ENCODE measurements at places on chromosomes 2 and 18. TPM values are rescaled to one million over a fixed set of nuclear protein-coding genes. Genes with fewer than 3 reads are reported as not detected.

DNA sequence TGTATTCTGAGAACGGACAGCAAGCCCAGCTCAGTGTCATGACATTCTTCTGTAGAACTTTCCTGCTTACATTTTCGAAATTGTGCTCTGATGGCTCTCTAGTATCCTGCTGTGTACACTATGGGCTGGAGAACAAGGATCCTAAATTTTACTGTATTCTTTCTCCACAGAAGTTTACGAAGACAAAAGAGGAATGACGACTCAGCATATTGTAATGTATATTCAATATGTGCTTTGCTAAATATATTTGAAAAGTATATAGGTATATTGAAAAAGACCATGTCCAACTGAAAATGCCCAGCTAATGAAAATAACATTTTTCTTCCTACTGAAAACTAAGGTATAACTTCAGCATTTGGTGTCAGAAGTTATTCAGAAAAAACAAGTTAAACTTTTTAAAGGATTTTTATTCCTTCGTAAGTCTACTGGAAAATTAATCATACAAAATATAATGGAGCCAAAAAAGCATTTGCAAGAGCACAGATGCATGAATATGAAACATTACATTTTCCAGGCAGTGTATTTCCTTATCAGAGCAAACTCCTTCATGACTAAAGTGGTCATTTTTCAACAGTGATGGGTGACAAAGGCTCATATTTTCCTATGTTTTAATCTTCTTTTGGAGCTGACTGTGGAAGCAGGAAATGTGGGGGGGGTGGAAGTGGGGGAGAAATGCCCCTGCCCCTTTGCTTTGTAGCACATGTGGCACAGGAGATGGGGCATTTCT lies 143.8 kb upstream of the THUMPD2 start:
- DNase-seq = no peak

GRCh38 chr2:211181626-211182025 lies 625.2 kb downstream of the CPS1 start:
- no peak for DNase-seq

- DNase-seq = no peak
Measured at GRCh38 chr2:149158957-149159356, 120.5 kb downstream of the LYPD6B start.

- DNase-seq = no peak
Measured at GRCh38 chr2:56315376-56315775, 131.6 kb downstream of the CCDC85A start.

- no peak for DNase-seq
Measured at GRCh38 chr18:62625019-62625418, 90.3 kb upstream of the PHLPP1 start.

DNA sequence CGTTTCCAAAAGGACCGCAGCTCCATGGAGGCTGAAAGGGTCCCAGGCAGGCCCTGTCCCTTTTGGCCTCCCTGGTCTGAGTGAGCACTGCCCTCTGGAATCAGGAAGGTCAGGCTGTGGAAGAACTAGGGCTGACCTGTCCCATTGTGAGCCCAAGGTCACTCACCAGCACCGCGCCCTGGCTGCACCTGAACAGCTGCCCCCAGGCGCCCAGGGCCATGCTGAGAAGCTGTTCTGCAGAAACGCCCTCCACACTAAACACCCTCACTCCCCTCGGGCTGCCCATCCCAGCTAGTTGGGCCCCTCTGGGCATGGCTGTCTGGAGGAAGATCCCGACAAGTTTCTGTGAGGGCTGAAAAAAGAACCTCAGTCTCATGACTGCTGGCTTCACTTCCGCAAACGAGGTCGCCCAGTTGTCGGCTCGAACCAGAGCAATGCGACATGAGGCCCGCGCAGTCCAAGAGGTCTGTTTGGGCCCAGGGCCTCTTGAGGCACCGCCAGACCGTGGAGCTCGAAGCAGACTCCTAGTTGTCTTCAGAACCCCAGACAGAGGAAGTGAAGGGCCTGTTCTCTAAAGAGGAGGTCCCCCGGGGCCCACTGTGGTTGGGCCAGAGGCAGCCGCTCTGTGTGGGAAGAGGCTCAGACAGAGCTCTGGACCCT lies 64.4 kb downstream of the INPP5D start:
- DNase-seq = no peak

GRCh38 chr2:111924617-111925107 lies 26.3 kb downstream of the MERTK start:
- DNase-seq = no peak

DNA sequence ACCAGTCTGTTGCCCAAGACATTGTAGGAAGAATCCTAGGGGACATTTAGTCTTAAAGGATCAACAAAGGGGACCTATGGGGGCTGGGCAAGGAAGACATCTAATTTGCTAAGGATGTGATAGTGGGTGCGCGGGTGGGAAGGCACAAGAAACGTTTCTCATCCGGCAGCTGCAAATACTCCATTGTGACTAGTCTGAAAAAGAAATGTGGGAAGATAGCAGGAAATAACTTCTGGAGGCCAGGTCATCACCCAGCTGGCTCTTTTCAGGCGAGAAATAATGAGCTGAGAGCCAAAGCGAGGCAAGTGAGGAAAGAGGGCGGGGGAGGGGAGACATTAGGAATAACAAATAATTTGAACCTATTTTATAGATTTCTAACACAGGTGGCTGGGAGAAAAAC lies 70.3 kb upstream of the NCK2 start:
- no peak for DNase-seq

DNA sequence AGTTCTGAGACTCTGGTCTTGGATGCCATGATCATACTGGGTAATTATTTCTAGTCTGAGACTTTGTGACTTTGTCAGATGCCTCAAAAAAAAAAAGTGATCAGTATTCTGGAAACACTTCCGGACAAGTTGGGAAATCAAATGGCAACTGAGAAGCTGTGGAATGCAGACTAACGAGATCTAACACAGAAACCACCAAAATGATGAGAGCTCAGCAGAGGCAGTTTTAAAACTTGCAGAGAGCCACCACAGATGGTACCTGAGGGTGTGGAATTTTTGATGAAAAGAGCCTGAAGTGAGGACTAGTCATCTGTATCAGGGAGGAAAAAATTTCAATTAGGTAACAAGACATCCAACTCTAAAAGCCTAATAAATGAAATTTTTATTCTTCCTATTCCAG lies 5.5 kb upstream of the GPR75 start:
- DNase-seq = no peak

GRCh38 chr2:19677825-19678518 lies 223.8 kb downstream of the TTC32 start:
- no peak for DNase-seq

DNA sequence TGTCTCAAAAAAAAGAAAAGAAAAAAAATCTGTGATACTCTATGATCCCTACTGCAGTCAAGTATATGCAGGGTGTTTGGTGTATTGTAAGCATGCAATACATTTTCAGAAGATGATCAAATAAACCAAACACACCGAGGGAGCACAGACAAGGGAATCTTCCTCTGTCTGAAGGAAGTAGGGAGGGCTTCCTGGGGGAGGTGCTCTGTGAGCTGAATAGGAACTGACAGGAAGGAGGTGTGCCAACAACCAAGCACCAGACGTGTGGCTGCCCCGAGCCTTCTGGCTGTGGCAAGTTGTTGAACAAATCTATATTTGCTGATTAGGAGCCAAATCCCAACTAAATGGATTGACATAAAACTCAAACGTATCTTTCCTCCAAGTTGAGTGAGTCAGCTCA lies 14.6 kb downstream of the THNSL2 start:
- DNase-seq = no peak

GRCh38 chr2:8115456-8115855 lies 566.4 kb upstream of the ID2 start:
- no peak for DNase-seq

DNA sequence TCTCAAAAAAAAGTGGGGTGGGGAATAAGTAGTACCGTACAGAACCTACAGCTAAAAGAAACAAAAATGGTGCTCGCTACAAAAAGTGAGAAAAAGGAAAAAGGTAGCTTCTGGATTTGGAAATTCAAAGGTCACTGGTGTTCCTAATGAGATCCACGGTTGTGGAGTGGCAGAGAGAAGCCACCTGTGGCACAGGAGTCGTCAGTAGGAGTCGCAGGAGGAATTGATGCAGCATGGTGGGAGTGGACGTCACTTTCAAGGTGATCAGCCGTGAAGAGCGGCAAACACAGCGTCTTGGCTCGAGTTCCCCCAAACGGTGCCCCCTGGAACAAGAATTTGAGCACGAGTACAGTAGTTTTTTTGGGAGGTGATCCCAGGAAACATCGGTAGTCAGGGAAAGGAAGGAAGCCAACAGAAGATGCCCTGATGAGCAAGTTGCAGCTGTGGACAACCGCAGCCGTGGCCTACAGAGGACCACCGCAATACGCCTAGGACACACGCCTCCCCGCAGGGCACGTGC lies 1.4 kb upstream of the TTL start:
- DNase-seq = no peak

GRCh38 chr2:219538504-219538951 lies 5.1 kb downstream of the CHPF start:
- no peak for DNase-seq

GRCh38 chr18:23595591-23595990 lies 9.3 kb upstream of the NPC1 start:
- no peak for DNase-seq

DNA sequence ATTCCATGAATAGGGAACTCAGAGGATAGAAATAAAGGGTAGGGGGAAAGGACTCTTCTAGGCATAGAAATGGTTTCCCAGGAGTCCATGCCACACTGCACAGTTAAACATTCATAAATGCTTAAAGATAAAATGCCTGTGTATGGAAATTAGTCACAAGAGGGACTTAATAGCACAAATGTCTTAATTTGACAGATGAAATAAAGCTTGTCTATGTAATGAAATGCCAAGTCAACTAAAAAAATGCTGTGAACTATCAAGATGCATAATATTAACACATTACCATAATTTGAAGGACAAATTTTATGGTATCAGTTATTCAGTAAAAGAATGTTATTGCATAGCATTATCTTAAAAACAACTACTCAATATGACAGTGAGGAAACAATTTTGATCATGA lies 553.2 kb upstream of the NETO1 start:
- DNase-seq = no peak

DNA sequence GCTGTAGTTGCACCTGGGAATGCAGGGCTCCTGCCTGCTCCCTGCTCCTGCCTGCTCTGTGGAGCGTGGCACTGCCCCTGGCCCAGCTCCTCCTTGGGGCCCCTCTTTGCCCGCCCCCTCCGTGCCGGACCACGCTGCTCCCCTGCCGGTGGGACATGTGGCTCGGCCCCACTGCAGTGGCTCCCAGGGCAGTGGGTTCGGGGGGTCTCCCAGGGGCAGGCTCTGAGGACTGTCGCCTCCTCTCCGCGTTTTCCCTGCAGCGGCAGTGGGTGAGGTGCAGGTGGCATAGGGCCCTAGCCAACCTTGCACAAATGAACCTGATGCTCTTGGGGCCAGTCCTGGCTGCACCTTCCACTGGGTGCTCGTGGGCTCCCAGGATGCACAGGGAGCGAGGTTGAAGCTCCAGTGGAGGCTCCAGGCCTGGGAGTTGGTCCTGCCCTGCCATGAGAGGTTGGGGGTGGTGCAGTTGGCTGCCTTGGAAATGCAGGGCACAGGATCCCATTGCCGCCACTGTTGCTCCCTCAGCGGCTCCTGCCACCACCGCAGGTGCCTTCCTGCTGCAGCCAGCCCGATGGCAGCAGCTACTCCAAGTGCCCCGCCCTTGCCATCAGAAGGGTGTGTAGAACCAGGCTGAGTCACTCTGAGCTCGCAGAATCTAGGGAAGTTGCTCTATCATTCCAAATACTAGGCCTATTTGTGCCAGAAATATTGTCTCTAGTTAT lies 313.1 kb upstream of the SYT4 start:
- no peak for DNase-seq

DNA sequence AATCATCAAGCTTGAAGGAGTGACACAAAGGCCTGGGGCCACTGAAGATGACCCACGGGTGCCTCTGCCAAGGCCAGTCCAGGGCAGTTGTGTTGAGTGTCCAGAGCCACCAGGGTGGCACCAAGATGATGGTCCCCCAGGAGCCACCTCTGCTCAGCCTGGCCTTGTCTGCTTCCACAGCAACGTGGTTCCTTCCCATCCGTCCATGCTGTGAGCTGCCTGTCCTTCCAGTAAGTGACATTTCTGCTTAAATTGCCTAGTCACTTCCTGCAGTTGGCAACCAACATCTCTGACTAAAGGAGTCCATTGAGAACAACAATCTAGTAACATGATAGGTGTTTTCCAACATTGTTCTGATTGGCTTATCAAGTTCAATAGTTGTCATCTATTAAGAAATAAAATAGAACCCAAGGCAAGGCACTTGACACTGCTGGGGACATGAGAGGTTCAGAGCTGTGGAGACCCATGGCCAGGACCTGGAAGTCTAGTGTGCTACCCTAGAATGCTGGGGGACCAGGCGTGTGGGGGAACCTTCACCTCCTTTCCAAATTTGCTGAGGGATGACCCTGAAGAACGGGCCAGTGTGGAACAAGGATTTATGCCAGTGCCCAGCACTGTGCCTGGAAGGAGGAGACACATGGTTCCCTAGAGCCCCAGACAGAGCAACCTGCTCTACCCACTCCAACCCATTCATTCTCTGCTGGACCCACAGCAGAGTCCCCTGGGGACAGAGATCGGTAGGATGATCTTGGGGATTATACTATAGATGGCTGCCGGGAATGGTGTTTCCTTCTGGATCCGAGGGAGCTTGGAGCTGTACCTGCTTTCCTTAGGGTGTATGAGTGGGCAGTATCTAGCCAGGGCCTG lies 98.9 kb upstream of the EPC2 start:
- DNase-seq = no peak

DNA sequence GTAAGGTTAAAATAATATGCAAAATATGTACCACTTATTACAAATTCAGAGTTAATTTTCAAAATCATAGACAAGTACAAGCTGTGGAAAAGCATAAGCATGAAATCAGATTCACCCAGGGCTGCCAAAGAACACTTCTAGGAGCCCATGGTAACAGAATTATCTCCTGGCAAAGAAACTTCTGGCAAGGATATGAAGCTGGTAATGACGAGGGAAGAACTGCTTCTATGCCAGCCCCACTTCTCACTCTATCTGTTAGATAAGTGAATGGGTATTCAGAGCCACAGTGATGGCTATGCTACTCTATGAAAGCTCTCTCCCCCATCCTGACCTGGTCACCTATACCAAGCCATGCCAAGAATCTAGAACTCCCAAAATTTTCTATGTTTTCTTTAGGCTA lies 36.9 kb upstream of the PDE1A start:
- DNase-seq = no peak

- no peak for DNase-seq
Measured at GRCh38 chr2:219709331-219709761, 81.9 kb downstream of the SLC4A3 start.

ATP6V1C2 gene
- not detected for total RNA-seq

TGFA gene
- 0.26 TPM for total RNA-seq

CDH2 gene
- 36.5 TPM for total RNA-seq

PCARE gene
- total RNA-seq = not detected
